ENCODE measurements at places on chromosomes 4 and X.

GRCh38 chrX:56125946-56126345 lies 106.2 kb upstream of the KLF8 start:
- no peak for DNase-seq

- no peak for DNase-seq
Measured at GRCh38 chr4:48375651-48376304, 34.4 kb downstream of the SLAIN2 start.

GRCh38 chr4:786074-786741 lies 39.7 kb downstream of the CPLX1 start:
- DNase-seq, result no peak

DNA sequence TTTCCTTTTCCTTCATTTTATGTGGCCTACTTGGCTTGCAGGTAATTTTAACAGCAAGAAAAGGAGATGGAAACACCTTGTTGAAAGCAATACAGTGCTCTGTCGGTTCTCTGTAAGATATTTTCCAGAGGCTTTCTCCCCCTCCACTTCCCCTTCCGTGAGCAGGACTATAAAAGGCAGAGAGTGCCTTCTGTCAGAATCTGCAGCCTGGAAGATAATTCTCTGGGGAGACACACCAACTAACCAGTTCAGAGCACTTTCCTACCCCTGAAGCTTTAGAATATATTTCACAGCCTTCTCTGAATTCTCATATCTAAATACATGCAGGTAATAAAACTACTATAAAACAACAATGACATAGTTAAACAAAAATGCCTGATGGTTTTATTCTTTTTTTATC lies 141.1 kb downstream of the IDS start:
- no peak for DNase-seq

GRCh38 chrX:134688839-134689238 lies 30.6 kb upstream of the PLAC1 start:
- no peak for DNase-seq
